ENCODE measurements at places on chromosomes 4 and X.

DNA sequence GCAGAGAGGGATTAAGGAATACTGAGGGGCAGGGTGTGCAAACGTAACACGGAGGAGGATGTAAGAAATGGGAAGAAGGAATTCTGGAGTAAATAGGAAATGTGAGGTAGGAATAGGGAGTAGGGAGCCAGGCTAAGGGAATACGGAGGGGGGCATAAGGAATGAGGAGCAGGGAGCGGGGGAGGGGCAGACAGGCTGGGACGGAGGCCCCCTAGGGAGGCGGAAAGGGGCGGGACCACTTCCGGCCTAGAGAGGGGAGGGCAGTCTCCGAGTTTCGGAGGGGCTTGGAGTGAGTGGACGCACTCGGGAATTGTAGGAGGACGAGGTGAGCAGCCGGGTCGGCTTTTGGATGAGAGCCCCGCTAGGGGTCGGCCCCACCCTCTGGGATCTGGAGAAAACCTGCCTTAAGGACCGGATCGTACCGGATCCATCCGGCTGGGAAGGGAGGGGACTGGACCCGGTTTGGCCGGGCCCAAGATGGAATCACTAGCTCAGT is 612 bp downstream of the MAGED2 start:
- peak; percentile 38 for DNase-seq

GRCh38 chrX:53237056-53237455 is 12.0 kb upstream of the KDM5C start:
- DNase-seq = no peak

GRCh38 chr4:150581056-150581605 is 820 bp upstream of the MAB21L2 start:
- no peak for DNase-seq

DNA sequence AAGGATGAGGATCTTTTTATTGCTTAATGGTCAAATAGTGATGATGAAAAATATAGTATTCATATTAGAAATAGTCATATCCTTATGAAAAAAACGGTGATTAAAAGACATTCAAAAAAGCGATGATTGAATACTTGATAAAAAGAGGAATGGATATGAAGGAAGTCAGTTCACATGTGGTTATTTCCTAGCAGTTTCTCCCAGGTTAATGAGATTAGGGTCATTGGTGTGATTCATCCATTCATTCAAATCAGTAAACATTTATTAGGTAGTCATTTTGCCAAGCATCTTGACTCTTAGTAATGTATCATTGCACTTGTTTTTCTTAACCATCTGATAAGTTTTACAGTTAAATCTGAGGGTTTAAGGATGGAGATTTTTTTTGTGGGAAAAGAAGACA is 294.1 kb downstream of the ARHGAP24 start:
- peak; percentile 57 for DNase-seq

DNA sequence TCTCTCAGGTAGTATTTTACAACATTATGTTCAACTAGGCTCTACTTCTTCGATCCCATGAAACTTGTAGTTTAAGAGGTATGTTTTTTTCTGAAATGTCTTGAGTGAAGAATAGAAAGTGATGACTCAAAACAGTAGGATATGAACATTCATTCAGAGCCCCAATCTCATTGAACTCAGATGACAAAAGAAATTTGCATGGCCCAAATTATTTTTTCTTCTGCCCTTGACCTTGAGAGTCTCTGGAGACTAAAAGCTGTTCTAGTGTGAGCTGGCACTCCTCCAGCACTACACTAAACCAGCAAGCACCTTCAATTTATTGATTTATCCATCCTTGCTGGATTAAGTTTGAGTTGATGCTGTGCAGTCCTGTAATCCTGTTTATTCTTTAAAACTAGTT is 4.0 kb downstream of the DCLK2 start:
- no peak for DNase-seq

DNA sequence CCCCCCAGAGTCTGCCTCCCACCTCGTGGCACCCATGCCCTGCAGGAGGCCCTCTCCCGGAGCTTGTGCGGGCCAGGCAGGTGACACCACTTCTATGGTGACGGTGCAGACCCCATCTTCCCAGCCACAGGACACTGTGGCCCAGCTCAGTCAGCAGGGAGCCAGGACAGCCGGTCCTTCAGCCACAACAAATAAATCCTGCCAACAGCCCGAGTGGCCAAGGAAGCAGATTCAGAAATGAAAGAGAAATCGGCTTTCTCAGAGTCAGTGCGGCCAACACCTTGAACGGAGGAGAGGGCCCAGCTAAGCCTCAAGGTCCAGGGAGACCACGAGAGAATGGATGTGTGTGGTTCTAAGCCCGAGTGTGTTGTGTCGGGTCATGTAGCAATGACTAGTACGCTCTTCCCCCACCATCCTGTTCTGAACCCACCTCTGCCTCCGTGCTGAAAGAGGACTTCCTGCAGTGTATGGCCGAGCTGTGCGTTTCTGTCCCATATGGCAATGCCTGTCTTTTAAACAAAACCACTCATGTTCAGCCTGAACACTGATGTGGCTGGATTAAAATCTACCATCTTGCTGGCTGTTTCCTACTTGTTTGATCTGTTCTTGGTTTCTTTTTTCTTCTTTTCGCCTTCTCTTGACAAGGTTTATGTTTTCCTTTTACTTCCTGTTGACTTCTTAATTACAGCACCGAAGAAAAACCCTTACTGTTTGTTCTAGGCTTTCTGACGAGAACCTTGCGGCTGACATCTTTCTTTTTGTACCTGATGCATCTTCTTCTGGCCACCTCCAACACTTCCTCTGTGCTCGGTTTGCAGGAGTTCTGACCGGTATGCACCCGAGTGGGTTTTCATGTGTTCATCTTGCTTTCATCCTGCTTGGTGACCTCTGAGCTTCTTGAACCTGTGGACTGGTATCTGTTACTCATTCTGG is 53.1 kb downstream of the GAK start:
- no peak for DNase-seq

- DNase-seq = no peak
These were observed 27.3 kb downstream of the ZNF330 start for GRCh38 chr4:141248029-141248428.

GRCh38 chr4:5705647-5706320 is 2.6 kb downstream of the EVC2 start:
- DNase-seq = no peak

- DNase-seq = no peak
These were observed 23.3 kb downstream of the HOPX start for GRCh38 chr4:56657818-56658217.

GRCh38 chr4:5991405-5991804 is 26.8 kb downstream of the C4orf50 start:
- DNase-seq = no peak

DNA sequence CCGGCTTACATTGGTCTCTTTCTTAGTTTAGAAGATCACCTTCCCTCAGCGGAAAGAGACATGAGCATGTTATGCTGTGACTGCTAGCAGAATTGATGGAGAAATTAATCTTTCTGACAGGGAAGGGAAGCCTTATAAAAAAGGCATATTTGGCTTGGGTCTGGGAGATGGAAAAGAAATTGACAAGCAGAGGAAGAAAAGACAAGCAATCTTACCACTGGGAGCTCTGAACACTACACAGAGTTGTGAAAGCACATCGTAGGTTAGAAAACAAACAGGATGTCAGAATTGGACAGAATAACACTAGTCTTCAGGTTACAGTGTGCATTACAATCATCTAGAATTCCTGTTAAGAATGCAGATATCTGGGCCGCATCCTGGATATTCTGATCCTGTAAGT is 1493.8 kb upstream of the IGFBP7 start:
- no peak for DNase-seq

DNA sequence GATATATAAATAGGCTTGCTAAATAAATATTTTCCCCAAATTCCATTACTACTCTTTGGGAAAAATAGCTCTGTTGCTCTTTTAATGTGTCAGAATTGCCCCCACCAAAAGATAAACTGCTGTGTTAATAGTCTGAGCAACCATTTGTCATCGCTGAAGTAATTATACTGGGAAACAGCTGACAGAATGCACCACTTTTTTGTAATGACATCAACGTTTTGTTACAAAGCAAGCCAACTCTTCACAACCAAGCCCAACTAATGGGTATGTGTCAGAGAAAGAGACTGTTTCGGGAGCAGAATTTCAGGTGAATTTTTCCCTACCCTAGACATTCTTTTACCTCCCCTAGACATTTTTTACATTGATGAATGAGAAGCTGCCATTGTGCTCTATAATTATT is 405.0 kb upstream of the MAGEB18 start:
- DNase-seq = no peak

- no peak for DNase-seq
These were observed 78.4 kb downstream of the PWWP3B start for GRCh38 chrX:106246511-106246910.

DNA sequence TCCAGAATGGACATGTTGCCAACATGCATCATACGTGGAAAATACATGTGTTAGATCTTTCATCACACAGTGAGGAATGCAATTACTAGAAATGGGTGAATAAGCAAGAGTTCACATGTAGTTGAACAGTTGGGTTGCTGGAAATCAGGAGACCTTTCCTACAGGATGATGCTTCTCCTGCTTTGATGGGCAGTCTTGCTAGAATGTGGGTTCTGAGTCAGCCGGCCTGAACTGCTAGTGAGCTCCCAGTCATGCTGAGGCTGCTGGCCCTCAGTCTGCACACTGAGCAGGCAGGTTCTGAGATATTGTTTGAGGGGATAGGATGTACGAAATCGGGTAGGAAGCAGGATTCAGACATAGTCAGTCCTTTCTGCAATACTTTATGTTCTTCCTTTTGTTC is 20.2 kb downstream of the MSL3 start:
- DNase-seq = peak; percentile 15

DNA sequence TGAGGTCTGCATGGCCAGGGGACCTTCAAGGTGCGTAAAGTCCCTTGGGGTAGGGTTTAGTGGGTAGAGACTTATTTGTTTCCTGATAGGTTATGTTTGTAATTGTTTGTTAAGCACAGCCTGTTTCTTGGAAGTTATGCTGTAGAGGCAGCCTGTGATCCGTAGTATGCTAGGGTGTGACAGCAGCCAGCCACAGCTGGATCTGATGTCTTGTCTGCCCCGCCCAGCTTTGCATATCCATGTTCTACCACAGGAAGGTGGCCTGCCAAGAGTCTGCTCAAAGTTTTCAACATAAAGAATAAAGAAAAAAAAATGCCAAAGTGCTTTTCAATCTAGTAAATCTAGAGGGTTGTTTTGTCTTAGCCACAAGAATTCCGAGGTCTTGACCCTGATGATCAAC is 19.1 kb upstream of the PRRG3 start:
- DNase-seq = no peak

DNA sequence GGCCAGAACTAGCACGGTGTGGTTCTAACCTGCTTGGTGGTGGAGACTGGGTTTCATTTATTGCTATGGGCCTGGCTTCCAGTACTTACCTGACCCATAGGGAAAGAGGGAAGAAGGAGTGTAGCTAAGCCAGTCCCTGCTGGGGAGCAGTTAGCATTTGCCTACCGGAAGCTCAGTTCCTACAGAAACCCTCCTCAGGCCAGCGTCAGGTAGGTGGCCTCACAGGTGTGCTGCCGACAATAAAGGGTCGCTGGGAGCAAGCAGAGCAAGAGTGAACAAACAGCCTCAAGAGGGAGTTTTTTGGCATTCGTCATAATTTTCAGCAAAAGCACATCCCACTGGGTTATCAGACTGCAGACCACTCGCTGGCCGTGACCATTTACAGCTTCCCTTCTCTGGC is 740.6 kb upstream of the TENM3 start:
- DNase-seq = no peak

DNA sequence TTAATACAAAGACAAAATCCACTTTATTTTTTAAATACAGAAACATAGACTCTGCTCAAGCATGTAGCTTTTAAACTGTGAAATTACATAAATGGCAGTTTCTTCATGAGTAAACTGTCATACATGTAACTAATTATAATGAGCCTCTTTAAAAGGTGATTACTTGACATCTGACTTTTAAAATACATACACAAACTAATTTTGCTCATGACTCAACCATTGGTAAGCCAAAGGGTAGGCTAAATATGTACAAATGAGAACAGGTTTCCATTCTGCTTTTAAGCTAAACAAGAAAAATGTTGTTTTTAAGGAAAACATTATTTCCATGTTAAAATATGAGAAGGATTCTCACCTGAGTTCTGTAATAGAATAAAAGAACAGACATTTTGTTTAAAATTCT is 27.9 kb downstream of the CAMK2D start:
- DNase-seq = no peak

- no peak for DNase-seq
These were observed 162.9 kb downstream of the LRBA start for GRCh38 chr4:150852216-150852615.

GRCh38 chr4:67109276-67109675 is 436.0 kb downstream of the CENPC start:
- DNase-seq = no peak

DNA sequence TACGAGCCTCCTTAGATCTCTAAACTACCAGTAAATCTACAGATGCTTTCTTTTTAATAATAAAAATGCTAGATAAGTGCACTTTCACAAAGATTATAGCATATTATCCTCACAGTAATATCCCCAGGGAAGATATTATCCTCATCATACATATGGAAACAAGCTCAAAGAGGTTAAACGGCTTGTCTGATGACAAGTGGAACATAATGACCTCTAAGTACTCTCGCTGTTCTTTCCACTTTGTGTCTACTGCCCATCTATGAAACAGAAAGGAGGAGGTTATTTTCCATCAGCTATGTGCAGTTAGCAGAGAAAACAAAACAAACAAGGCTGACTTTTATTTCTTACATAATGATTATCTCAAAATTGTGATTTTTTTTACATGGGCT is 42.8 kb upstream of the PRDM8 start:
- DNase-seq = no peak

- DNase-seq = no peak
These were observed 1111.0 kb upstream of the AGA start for GRCh38 chr4:178553201-178553600.

- DNase-seq = peak; percentile 25
These were observed 94.3 kb downstream of the CT47B1 start for GRCh38 chrX:120781403-120781802.

DNA sequence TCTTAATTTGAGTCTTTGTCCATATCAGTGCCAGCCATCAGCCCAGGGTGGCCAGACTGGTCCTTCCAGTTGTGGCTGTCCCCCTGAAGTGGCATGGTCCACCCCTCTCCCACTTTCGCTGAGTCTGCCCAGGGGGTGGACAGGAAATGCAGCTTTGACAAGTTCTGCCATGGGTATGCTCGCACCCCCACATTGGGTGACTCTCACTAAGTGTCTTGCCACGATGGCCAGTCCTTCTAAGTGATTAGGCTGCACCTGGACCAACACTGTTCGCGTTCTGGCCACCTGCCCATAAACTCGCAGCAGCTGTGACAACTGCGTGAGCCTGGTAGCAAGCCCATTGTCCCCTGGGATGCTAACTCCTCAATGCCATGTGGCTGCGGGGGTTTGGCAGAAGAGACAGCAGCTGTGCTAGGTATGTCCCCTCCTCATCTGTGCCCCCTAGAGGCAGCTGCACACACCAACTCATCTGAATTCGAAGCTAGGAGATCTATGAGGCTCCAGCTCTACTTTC is 10.0 kb upstream of the LNX1 start:
- DNase-seq = peak; percentile 21

DNA sequence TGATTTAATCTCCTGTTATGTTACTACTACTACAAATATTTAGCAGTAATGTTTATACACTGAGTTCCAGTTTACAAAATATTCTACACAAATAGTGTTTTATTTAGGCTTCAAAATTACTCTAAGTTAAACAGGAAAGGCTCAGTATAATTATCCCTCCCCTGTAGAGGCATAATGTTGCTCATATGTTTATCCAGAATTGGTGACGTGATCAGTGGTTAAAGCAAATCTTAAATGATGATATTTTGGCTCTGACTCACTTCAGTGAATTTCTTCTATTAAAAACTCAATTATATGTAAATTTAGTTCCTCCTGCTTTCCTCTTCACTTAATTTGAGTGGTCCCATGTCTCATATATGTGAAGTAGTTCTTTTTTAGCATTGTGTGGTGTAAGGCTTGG is 438.5 kb downstream of the ADGRL3 start:
- peak; percentile 74 for DNase-seq
